ENCODE measurements at places on chromosomes 5 and 9. TPM values are rescaled to one million over a fixed set of nuclear protein-coding genes. Genes with fewer than 3 reads are reported as not detected.

DNA sequence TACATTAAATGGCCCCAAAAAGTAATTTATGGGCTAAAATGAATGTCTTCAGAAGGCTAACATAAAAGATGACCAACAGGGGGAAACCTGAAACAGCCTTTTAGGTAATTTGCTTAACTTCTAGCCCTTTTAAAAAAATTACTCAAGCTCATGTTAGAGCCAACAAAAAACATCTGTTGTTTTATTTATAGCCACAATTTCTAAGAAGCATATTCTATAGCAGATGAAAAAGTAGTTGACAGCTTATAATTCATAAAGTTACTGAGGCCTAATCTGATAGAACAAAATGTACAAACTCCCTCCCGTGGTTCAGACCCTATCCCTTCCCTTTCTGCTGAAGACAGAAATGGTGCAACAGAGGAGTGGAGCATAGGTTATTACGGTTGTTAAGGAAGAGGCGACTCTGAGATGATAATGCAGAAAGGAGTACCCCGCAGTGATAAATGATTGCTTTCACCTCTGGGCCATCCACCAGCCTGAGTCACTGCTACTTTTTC lies 46.1 kb downstream of the PIK3R1 start:
- DNase-seq, result no peak

GRCh38 chr9:38393128-38393796 lies 760 bp downstream of the ALDH1B1 start:
- DNase-seq, result no peak

DNA sequence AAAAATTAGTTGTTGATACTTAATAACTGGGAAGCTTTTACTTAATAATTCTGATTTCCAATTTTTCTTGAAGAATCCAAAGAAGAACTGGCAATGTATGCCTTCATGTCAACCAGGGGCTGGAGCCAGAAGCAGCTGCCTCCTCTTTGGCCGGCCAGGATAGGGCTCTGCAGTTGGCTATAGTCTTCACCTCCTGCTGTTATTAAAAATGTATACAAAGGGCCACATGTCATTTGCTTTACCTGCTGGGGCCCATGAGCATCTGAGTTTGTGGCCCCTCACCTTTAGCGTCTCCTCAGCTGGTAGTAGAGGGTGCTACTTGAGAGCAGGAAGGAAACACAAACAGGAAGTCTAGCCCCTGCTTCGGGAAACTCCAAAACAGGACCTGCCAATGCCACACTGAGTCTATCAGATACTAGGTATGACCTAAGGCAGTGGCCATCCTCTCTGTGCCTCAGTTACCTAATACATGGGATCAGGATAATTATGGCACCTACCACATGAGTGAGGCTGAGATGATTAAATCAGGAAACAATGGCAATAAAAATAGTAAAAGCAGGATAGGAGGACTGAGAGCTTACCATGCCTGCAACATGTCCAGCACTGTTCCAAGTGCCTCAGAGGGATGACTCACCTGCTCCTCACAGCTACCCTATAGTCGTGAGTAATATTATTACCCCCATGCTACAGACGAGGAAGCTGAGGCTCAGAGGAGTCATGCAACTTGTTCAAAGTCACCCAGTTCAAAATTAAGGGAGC lies 21.3 kb downstream of the CCDC69 start:
- DNase-seq, result peak; percentile 75

DNA sequence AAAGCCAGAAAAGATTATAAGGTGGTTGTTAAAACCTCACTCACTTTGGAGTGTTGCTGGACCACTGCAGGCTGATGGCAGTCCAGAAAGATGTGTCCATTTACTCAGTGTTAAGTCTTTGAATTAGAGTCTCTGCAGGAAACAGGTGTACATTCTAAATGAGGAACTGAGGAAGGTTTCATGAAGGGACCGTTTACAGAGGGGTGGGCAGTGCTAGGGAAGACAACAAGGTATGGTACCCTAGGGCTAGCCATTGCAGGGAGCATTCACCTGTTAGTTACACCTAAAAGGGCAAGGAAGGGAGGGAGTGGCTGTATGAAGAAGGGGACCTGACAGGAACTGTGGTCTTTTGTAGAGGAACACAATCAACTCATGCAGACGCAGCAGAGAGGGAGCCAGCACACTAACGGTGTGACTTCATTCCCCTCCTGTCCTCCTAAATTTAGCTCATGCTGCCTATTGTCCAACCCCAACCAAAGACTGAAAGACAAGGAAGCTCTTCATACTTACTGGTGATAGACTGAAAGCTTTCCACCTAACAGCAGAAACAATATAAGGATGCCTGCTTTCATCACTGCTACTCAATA lies 32.2 kb upstream of the PAX5 start:
- no peak for DNase-seq

GRCh38 chr5:21573416-21574314 lies 1279.5 kb downstream of the CDH12 start:
- DNase-seq, result no peak

- DNase-seq, result no peak
These were observed 220.6 kb downstream of the C9orf50 start for GRCh38 chr9:129400001-129400970.

GRCh38 chr9:6779417-6780241 lies 21.9 kb downstream of the KDM4C start:
- peak; percentile 15 for DNase-seq

- DNase-seq, result no peak
These were observed 74.5 kb downstream of the MVB12B start for GRCh38 chr9:126401107-126401506.

GRCh38 chr5:16160706-16161105 lies 18.9 kb downstream of the MARCHF11 start:
- peak; percentile 17 for DNase-seq

- no peak for DNase-seq
These were observed 83.8 kb upstream of the FREM1 start for GRCh38 chr9:14993901-14994554.

DNA sequence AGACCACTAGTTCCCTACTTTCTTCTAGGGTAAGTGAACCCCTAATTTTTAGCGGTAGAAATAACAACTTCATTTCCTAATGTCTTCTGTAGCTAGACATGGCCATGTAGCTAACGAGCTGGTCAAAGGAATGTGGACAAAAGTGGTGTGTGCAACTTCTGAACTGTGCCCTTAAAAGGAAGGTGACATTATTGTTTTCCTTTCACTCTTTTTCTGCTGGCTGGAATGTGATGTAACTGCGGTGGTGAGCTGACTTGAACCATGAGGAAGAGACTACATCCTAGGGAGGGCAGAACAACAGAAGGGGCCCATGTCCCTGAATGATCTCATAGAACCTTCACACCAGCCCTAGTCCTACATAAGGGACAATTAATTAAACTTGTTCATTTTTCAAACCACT lies 1.3 kb upstream of the SNX2 start:
- no peak for DNase-seq

DNA sequence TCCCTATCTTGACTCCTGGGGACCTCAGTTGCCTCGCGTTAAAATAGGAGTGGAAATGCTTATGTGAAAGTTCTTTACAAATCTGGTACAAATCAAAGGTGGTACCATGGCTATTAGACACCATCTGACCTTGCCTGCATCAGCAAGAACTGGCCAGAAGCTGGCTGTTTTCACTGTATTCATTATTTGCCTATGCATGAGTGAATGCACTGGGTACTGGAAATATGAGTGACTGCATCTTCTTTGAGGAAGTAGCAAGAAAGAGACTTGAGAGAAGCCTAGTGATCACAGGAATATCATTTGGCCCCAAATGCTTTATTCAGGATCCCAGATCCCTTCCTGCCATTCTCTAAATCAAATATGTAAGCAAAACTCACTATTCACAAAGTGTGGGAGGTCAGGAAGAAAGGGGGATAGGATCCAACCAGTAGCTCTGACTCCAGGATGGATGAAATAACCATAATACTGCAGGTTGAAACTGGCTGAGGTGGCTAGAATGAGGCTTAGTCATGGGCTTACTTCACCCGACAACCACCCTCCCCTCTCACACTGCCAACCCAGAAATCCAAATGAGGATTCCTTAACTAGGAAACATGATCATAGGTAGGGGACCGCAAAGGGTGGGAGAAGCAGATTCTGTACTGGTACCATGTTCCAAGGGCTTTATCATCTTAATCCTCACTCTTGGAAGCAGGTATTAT lies 56.7 kb downstream of the FAM114A2 start:
- no peak for DNase-seq

- no peak for DNase-seq
These were observed 2267.7 kb upstream of the ACO1 start for GRCh38 chr9:30116673-30117217.

- no peak for DNase-seq
These were observed 147.7 kb downstream of the VPS13A start for GRCh38 chr9:77325058-77325457.

GRCh38 chr9:88739373-88739772 lies 204.4 kb downstream of the NXNL2 start:
- DNase-seq, result no peak

- DNase-seq, result no peak
These were observed 324.9 kb downstream of the ZNF608 start for GRCh38 chr5:124421584-124421983.

GRCh38 chr5:36607114-36607571 lies 737 bp downstream of the SLC1A3 start:
- DNase-seq, result no peak

DNA sequence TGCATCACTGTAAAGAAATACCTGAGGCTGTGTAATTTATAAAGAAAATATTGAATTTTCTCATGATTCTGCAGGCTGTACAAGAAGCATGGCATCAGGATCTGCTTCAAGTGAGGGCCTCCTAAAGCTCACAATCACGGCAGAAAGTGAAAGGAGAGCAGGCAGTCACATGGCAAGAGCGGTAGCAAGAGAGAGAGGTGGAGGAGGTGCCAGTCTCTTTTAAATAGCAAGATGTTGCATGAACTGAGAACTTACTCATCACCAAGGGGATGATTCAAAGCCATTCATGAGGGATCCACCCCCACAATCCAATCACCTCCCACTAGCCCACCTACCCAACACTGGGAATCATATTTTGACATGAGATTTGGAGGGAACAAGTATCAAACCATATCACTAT lies 184.5 kb upstream of the PAPPA start:
- DNase-seq, result no peak

GRCh38 chr5:57683036-57683630 lies 200.5 kb upstream of the ACTBL2 start:
- no peak for DNase-seq

- DNase-seq, result no peak
These were observed 674.5 kb downstream of the PRELID2 start for GRCh38 chr5:145160679-145161078.

DNA sequence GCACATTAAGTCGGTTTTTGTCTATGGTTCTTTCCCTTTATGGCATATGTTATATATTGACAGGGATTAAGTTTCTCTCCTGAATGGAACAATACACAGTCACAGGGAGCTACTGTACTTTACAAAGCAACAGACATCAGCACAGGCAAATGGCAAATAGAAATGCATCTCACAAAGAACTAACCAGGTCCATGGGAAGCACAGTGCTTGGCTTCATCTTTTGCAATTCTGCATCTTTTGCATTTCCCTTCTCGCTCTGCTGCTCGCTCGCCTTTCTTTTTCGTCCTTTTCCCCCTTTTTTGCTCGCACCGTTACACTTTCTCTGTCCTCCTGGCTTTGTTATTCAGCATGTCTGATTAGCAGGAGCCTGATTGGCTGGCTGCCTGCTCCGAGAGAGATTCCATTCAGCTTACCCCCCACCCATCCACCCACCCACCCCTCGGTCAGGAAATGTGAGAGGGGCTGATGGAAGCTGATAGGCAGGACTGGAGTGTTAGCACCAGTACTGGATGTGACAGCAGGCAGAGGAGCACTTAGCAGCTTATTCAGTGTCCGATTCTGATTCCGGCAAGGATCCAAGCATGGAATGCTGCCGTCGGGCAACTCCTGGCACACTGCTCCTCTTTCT lies at the start of gene ADAMTSL1:
Gene ADAMTSL1, plus strand, starts transcription at position 502 of the 628 bp plus-strand sequence. Its CDS starts 80 bp downstream, at position 582.
- no peak for DNase-seq

DNA sequence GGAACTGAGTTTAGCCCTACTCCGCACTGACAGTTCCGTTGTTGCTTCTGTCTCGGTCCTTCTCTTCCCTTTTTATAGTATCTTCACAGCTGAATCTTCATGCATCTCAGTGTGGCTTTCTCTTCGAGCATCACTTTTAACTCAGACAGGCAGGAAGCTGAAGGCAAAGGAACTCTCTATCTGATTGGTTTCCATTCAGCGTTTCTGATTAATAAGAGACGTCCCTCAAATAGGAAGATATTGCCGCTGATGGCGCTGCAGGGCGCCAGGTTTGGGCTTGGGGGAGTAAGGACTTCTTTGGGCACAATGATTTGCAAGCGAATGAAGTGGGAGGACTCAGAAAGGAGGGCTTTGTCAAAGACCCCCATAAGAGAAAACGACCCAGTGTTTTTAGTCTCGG lies at the start of gene CDH9:
Gene CDH9, minus strand, starts transcription at position 111 of the 400 bp plus-strand sequence. CDS start 50,253 bp downstream, outside the sequence.
- DNase-seq, result no peak

GRCh38 chr9:90830977-90831376 lies 29.4 kb downstream of the SYK start:
- DNase-seq, result no peak

DNA sequence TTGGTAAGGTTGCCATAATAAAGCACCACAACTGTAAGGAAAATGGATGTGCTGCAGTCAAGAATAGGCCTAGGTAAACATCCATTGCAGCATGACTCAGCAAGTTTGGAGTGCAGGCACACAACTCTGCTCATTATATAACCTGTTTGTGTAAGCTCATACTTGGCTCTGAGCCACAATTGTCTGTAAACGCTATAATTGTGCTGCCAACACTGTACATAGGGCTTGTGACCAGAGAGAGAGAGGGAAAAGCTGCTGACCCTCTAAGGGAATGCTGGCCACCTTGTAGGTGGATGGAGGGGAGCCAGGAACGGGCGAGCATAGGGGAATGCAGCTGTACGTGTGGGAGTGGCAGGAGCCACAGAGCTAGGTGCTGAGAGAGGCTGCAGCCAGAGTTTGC lies 2186.5 kb upstream of the ACO1 start:
- no peak for DNase-seq

PHF24 gene
- polyA plus RNA-seq, result 0.04 TPM

DBH gene
- polyA plus RNA-seq, result not detected

RNF183 gene
- polyA plus RNA-seq, result not detected

COL5A1 gene
- polyA plus RNA-seq, result 4.9 TPM

IL13 gene
- polyA plus RNA-seq, result not detected

LCN12 gene
- polyA plus RNA-seq, result not detected

PCAT7 gene
- polyA plus RNA-seq, result not detected

DRD1 gene
- 0.01 TPM for polyA plus RNA-seq
